Activated CD8-positive, alpha-beta T cell treated with anti-CD3 and anti-CD28 coated beads, Interleukin-2, amount 10 ng/mL, durations not matched to agents 7 days and 5 days (primary cell): ENCODE measurements at places on chromosomes 7 and 10. TPM values are rescaled to one million over a fixed set of nuclear protein-coding genes. Genes with fewer than 3 reads are reported as not detected.

DNA sequence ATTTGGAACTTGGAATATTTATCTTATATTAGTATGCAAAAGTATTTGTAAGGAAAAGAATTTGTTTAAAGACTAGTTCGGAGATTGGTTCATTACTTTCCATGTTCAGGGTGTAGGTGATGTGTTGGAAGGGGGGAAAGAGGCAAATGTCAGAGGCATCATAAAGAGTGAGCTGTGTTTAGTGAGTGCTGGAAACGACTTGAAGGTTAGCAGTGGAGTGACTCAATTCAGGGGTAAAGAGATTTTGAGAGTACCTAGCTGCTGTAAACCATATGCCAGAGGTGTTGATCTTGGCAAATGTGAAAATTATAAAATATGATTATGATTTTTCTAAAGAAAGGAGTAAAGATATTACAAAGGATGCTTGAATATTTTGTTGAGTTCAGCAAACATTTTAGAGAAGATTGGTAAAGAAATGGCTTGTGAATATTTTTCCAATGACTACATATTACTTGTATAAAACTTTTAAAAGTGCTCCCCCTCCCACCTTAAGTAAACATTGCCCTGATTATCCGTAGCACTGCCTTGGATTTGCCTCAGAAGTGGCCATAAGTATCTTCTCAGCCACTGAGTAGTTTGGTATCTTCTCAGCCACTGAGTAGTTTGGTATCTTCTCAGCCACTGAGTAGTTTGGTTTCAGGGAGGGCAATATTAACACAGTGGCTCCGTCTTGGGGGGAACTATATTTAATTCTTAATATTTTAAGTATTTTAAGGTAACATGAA is 51.5 kb downstream of the ZNRF2 start:
- H3K36me3 ChIP-seq, result peaks cover 36% of the 10 kb centered on the region
- no peaks in the 10 kb centered on the region for H3K27me3 ChIP-seq
- H3K4me3 ChIP-seq, result no peak overlapping the region
- H3K27ac ChIP-seq, result no peak overlapping the region

The CYP2C9 gene
- not detected for total RNA-seq

- no peak for DNase-seq
- no peaks in the 10 kb centered on the region for H3K36me3 ChIP-seq
- H3K27ac ChIP-seq, result no peak overlapping the region
- H3K4me3 ChIP-seq, result no peak overlapping the region
- no peaks in the 10 kb centered on the region for H3K4me1 ChIP-seq
Observed at GRCh38 chr10:17954861-17955260, 3.1 kb downstream of the SLC39A12 start.

The FEZF1 gene
- total RNA-seq, result not detected

The WNT2 gene
- total RNA-seq, result not detected

GRCh38 chr7:749140-749551 is 22.1 kb upstream of the PRKAR1B start:
- peaks cover 22% of the 10 kb centered on the region for H3K36me3 ChIP-seq
- no peaks in the 10 kb centered on the region for H3K27me3 ChIP-seq
- H3K4me3 ChIP-seq, result no peak overlapping the region
- no peaks in the 10 kb centered on the region for H3K4me1 ChIP-seq
- no peak overlapping the region for H3K27ac ChIP-seq
- DNase-seq, result no peak

The HYCC1 gene
- 74.2 TPM for total RNA-seq

DNA sequence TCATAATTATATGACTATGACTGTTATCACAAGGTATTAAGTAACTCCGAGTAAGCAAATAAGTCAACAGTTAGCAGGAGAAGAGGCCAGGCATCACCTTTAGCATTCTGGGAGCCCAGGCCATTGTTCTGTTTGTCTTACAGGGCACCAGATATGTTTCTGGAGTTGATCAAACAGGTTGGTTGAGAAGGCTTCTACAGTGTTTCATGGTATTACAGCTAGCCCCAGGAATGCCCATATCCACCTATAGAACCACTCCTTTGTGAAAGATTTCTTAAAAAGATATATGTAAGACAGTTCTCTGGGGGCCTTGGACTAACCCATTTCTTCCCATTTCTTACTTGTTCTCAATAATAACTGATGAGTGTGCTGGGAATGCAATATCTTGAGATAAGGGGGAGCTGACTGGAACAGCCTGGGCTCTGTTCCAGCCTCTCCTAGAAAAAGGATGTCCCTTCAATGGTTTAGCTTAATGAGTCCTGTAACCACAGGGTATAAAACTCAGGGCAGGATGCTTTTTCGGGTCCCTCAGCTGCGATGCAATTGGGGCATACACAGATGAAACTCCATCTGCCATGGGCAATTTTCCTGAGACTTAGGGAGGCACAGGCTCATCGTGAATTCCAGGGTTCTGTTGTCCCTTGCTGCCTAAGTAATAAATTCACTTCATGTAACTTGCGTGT is 286.4 kb downstream of the BAMBI start:
- no peak for DNase-seq
- H3K27ac ChIP-seq, result no peak overlapping the region
- H3K4me1 ChIP-seq, result no peaks in the 10 kb centered on the region
- H3K36me3 ChIP-seq, result no peaks in the 10 kb centered on the region
- no peak overlapping the region for H3K4me3 ChIP-seq
- H3K27me3 ChIP-seq, result no peaks in the 10 kb centered on the region

The GPRIN2 gene
- not detected for total RNA-seq

- H3K4me1 ChIP-seq, result no peaks in the 10 kb centered on the region
- H3K27me3 ChIP-seq, result no peaks in the 10 kb centered on the region
- DNase-seq, result no peak
- H3K4me3 ChIP-seq, result no peak overlapping the region
- H3K27ac ChIP-seq, result no peak overlapping the region
- no peaks in the 10 kb centered on the region for H3K36me3 ChIP-seq
Observed at GRCh38 chr7:135859538-135859937, 110.9 kb upstream of the FAM180A start.

DNA sequence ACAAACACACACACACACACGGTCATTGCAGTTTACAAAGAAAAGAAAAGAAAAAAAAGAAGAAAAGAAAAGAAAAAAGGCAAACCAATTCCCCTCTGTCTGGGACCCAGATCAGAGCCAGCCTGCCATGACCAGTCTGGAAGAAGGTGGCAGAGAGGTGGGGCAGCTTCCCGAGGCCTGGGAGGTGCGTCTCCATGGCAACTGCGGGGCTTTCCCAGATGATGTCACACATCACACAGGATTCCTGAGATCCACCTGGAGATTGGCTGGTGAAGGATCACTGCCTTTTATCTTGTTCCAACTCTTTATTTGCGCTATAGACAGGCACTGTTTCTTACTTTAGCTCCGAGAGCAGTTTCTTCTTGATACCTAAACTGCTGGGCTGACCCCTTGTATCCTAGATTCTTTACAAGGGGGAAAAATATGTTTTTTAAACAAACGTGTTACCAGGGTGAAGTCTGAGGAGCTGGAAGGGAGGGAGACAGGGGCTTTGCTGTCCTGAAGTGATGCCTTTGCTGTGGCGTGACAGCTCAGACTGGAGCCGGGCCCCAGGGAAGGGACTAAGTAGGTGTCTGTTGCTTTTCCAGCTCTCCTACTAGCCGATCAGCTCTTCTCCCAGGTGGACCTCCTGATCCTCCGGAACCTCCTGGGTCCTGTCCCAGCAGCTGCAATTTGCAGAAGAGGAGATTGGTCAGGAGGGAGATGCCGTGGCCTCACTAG is 298.5 kb downstream of the KLF6 start:
- DNase-seq, result no peak
- H3K4me3 ChIP-seq, result no peak overlapping the region
- peaks cover 13% of the 10 kb centered on the region for H3K4me1 ChIP-seq

The C10orf95 gene
- not detected for total RNA-seq

GRCh38 chr7:56023500-56023899 is 27.7 kb downstream of the PSPH start:
- H3K36me3 ChIP-seq, result peaks cover 19% of the 10 kb centered on the region
- H3K27ac ChIP-seq, result no peak overlapping the region
- H3K27me3 ChIP-seq, result no peaks in the 10 kb centered on the region
- no peak for DNase-seq
- H3K4me1 ChIP-seq, result no peaks in the 10 kb centered on the region

- no peak overlapping the region for H3K27ac ChIP-seq
- DNase-seq, result no peak
- no peak overlapping the region for H3K4me3 ChIP-seq
- H3K36me3 ChIP-seq, result no peaks in the 10 kb centered on the region
Observed at GRCh38 chr10:60549686-60550085, 160.0 kb upstream of the ANK3 start.
